ENCODE measurements at places on chromosomes 3 and 15. TPM values are rescaled to one million over a fixed set of nuclear protein-coding genes. Genes with fewer than 3 reads are reported as not detected.

GRCh38 chr3:160616716-160617115 is 51.3 kb upstream of the KPNA4 start:
- no peak for DNase-seq

Gene PCCB
- 41.7 TPM for total RNA-seq

Gene CD200R1
- total RNA-seq, result 3.5 TPM

DNA sequence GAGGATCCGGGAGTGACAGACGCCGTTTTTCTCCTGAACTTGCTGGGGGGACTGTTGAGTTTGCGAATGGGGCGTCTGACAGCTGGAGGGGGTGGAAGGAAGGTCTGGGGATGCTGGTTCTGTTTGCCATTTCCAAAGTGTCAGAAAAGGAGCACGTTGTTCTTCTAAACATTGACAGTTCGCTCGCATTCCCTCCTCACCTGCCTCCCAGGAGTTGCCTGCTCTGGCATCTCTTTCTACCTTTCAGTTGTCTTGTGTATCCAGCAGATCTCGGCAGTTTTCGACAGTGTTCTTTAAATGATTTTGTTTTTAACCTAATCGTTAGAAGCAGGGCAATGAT is 829 bp downstream of the SELENOT start:
- DNase-seq, result no peak

- DNase-seq, result no peak
These were observed 30.1 kb downstream of the BTD start for GRCh38 chr3:15631426-15632211.

GRCh38 chr3:16304061-16305010 is 39.3 kb downstream of the OXNAD1 start:
- no peak for DNase-seq

Gene C2CD4B
- not detected for total RNA-seq

DNA sequence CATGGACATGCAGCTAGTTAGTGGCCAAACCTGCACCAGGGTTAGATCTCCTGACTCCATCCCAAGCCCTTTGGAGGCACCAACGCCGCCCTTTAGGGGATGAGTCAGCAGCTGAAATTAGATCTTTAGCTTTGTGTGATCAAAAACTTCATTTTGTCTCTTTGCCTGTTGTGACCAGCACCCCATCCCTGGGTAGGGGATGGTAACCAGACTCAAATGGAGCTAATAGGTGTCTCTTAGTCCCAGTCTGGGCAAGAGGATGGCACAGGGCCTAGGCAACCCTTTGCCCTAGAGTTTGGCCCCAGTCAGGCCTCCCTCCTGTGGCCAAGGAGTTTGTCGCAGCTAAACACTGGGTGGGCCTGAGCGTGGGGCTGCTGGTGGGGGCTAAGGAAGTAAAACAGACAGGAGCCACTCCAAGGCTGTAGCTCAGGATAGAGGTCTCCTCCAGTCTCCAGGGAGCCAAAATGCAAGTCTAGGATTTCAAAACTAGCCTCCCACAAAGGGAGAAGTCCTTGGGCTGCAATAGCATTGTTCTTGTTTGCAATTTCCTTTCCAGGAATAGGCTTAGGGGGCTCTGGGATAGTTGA is 105.1 kb downstream of the CPN2 start:
- DNase-seq, result no peak

GRCh38 chr15:58518626-58519025 is 86.8 kb downstream of the LIPC start:
- no peak for DNase-seq

- DNase-seq, result no peak
These were observed 331.9 kb upstream of the WNT5A start for GRCh38 chr3:55819005-55819404.

- peak; percentile 31 for DNase-seq
These were observed 160.8 kb upstream of the TLE3 start for GRCh38 chr15:70258369-70259027.

GRCh38 chr3:152270937-152271336 is 2.2 kb downstream of the MBNL1 start:
- no peak for DNase-seq

Gene MYRIP
- not detected for total RNA-seq

GRCh38 chr15:34809186-34809585 is 13.8 kb upstream of the ACTC1 start:
- no peak for DNase-seq

DNA sequence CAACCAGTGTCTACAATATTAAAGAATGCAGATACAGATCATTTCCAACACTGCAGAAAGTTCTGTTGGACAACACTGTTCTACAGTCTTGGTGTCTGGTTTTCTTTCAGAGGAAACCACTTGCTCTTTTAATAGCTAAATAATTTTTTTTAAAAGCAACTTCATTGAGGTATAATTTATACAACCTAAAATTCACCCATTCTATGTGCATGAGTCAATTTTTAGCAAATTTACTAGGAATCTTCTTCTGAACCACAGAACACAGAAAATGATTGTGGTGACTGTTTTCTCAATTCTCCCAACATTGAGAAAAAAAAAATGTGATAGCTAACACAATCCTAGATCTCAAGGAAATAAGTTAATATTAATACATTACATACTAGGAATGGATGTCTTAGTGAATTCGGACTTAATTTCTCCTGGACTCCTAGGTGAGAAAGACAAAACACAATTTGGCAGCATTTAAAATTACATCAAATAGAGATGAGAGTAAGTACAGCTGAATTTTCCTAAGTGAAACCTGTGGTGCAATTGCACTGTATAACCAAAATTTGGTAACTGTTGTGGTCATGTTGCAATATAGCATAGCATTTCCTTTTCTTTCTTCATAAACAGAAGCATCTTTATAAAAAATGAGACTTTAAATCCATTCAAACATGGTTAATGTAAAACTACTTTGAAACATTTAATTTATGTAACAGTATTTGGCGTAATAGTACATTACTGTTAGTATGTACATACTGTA is 15.3 kb upstream of the PLCL2 start:
- no peak for DNase-seq

DNA sequence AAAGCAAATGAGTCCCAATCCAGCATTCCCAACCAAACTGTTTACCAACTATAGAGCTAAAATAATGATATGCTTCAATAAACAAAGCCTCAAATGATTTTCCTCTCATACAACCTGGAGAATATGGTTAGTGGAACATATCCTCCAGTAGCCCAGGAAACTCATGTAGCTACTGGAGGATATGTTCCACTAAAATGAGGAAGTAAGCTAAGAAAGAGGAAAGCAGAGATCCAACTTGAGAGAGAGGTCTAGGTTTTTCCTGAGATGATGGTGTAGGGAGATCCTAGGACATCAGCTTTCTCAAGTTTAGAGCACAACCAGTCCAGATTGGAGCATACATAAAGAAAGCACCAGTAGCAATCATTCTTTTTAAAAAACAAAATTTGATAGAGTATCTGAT is 44.6 kb upstream of the SLC4A7 start:
- no peak for DNase-seq
